Stimulated activated CD4-positive, alpha-beta T cell treated with anti-CD3 and anti-CD28 coated beads, TNF-alpha, amount 100 ng/mL, for 48 hours (primary cell): ENCODE measurements at places on chromosomes 5 and 9.

DNA sequence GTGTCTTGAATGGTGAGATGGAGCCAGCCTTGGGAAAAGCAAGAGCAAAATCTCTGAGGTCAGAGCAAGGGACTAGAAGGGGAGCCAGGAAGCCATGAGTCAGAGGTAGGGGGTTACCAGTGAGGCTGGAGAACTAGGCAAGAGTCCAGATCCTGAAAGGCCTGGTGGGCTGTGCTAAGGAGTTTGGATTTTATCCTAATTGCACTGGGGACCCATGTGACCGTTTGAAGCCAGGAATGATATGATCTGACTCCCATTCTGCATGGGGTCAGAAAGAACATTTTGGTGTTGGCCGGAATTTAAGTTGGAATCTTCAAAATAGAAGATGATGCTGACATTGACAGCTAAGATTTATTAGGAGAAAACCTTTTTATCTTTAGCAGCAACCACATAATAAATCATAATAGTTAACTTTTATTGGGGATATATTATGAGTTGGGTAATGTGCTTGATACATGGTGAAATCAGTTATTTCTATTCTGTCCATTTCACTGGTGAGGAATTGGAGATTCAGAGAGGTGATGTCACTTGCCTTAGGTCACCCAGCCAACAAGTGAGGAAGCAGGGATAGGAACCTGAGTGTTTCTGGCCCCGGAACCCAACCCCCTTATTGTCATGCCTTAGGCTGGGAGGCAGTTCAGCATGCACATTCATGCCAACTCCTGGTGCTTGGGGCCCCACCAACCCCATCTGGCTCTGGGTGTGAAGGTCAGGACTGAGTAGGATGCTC, 61.5 kb upstream of the RARS1 start:
- no peak for DNase-seq

DNA sequence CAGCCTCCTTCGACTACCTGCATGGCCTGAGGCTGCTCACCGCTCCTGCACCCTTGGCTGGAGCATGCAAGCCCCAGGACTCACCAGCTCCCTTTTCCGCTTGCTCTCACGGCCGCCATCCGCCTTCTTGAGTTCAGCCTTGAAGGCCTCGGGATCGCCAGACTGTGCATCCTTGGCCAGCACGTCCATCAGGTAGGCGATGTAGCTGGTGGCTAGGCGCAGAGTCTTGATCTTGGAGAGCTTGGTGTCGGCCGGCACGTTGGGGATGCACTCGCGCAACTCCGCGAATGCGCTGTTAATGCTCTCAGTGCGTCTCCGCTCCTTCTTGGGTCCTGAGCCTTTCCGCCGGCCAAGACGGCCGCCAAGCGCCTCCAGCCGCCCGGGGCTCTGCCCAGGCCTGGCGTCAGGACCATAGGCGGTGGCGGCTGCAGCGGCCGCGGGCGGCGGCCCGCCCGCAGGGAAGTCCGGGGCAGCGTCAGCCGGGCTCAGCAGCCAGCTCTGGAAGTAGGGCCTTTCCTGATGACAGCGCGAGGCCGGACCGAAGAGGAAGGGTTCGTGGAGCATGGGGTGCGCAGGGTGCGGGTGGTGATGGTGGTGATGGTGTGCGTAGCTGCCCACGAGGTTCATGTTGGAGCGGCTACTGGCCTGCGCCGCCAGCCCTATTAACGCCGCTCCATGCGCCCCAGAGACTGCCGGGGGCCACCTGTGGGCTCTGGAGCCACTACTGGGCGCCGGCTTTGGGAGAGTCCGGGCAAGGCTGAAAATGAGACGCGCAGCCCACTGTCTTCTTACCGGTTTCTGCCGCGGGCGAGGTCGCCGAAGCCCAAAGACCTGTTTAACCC, 424 bp downstream of the HAND1 start:
- no peak for DNase-seq

- no peak for DNase-seq
Measured at GRCh38 chr5:424301-425110, 18.5 kb upstream of the EXOC3 start.

DNA sequence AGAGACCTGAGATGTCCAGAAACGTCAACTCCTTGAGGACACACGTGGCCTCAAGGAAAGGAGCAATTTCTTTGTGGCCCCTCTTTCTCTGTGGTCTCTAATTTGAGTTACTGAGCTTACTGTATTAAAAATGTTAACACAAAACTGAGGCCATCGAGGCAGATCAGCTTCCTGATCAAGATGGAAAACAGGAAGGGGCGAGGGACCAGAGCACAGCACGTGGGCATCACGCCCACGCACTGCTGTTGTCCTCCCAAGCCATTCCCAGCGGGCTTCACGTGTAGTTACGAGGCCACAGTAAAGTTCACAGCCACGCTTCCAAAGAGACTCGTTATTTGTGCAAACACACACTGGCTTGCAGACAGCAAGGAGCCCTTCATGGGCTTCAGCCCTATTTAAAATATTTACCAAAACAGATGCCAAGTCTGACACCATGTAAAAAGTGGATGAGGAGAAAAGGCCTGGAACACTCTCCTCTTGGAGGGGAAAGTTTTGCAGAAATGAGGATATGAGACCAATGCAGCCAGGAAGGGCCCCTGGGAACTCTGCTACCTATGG, 149.5 kb downstream of the ROR2 start:
- DNase-seq = no peak

- no peak for DNase-seq
Measured at GRCh38 chr5:151227918-151228447, 4.1 kb upstream of the CCDC69 start.

GRCh38 chr9:83447351-83447750, 90.8 kb downstream of the FRMD3 start:
- no peak for DNase-seq

- no peak for DNase-seq
Measured at GRCh38 chr5:157923765-157924164, 64.8 kb upstream of the CLINT1 start.

GRCh38 chr5:16544607-16545374, 72.0 kb downstream of the RETREG1 start:
- no peak for DNase-seq

DNA sequence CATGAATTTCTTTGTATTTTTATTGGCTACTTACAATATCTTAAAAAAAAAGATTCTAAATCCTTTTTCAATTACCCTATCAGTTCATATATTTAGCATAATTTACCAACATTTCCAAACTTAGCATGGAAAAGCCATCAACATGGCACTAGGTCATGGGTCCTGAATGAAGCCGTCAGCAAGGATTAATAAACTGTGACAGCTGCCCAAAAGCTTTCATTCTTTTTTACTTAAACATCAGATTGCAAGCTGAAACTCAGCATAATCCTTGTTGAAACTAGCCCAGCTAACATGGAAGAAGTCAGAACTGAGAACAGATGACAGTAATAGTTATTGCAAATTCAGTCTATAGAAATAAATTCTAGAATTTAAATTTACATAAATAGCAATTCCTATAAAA, 209.8 kb downstream of the ADAMTS6 start:
- DNase-seq = no peak

DNA sequence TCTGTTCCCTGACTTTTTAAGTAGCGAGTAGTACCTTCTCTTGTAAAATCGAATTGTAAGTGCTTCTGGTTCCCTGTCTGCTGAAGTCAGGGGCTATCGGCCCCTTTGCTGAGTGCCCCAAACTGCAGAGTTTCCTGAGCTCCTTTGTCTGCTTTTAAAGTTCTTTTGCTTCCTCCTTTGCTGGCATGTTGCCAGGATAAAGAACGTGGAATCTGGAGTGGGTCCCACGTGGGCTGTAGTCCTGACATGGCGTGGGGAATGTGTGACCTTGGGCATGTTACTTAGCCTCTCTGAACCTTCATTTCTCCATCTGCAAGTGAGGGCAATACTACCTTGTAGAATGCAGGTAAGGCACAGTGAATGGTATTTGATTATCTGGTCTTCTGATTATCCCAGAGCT, 13.7 kb upstream of the ODF2 start:
- no peak for DNase-seq

- DNase-seq = no peak
Measured at GRCh38 chr5:59648038-59648831, 245.3 kb downstream of the PDE4D start.

DNA sequence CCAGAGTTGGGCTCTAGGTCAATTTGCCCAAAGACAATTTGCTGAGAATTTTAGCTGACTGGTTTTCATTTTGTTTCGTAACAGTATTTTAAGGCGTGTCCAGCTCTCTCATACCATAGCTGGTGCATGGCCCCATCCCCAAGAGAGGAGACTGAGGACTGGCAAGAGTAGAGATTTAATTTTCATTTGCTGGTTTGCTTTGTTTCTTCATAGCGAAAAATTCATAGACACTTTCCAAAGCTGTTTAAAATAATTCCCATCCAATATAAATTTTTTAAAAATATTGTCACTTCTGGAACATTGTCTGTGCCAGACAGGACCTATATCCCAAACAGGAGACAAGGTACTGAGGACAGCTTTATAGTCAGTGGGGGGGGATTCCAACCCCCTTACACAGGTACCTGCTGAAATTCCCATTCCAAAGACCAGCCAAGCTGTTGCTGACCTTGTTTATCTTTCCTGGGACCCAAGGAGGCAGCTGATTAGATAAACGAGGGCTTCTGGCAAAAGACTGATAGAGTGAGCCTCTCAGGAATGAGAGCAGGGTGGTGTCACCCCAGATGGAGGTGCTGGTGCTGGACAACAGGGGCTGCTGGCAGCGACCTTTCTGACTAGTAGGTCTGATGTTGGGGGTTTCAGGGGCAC, 6.8 kb upstream of the ANGPTL2 start:
- no peak for DNase-seq

GRCh38 chr5:126963822-126964375, 66.5 kb downstream of the MARCHF3 start:
- DNase-seq = no peak

DNA sequence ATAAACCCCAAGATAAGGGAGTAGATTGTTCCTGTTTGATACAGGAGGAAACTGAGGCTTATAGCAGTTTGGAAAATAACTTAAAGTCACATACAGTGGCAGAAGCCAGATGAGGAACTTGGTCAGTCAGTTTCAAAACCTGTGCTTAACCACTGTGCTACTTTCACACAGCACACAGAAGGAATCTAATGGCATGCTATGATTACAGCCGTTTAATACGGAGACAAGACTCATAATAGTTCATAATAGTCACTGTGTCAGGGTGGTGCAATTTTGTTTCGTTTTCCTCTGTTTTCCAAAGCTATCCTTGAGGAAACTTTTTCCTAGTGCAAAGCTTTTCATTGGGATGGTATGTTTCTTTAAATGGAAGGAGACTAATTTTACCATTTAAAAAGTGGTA, 112.3 kb downstream of the GCNT1 start:
- DNase-seq = no peak

- no peak for DNase-seq
Measured at GRCh38 chr5:124819201-124819600, 72.8 kb upstream of the ZNF608 start.

GRCh38 chr9:96486386-96487028, 36.5 kb downstream of the HABP4 start:
- DNase-seq = no peak

DNA sequence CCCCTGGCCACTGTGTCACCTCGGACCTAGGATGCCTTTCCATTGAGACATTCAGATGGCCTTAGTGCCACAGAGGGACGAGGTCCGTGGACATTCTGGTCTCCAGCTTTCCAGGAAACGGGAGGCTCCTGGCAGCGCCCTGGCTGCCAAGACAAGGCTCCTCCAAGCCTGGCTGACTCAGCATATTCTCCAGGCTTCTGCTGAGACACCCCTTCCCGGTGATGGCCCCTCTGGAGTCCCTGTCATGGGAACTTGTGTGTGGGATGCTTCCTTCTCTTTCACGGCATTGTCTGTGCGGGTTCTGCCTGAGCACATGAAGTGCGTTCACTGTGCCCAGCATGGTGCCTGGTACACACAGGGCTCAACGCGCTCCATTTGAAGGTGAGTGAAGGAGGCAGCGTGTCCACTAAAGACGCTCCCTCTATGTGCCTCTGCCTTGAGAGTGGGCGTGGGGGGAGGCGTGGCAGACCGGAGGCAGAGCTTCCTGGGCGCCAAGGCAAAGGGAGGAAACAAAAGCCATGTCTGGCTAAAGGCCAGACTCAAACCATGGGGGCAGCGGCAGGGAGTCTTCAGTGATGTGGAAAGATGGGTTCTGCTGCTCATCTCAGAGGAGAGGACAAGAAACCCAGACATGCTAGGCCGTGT, 46.4 kb upstream of the PRRC2B start:
- no peak for DNase-seq

- no peak for DNase-seq
Measured at GRCh38 chr5:153699035-153699434, 208.6 kb downstream of the GRIA1 start.

DNA sequence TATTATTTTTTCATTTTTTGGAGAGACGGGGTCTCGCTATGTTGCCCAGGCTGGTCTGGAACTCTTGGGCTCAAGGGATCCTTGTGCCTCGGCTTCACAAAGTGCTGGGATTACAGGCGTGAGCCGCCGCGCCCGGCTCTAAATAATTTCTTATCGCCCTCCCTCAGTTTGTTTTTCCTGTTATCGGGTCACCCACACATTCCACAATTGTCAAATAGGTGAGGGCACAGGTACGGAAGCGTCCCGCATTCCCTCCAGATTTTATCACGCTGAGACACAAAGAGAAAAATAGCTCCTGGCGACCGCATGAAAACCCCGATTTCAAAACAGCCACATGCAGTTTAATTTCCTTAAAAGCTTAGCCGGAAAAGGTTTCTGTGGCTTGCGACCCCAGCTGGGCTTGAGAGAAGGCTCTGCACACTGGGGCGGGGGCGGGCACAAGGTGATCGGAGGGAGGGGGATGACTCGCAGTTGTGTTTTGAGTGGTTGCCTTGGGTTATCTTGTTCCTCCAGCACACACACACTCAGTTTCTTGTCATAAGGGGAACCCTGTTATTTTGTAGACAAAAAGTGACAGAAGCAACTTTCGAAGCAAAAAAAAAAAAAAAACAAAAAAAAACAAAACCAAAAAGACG, 717 bp upstream of the IQGAP2 start:
- peak; percentile 79 for DNase-seq

DNA sequence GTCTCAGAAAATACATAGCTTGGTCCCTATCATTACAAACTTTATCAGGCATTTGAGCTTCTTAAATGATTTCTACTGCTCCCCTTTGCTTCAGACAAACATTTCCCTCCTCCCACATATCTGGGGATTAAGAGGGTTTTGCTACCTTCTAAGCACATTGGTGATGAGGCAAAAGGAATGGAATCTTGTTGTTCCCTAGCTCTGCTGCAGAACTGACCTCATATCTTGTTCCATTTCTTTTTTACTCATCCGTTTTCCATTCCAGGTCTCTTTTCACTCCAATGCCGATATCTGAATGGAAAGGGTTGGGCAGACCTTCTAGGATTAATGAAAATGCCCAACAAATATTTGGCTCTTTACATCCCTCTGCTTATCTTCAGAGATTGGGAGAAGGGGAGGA, 444.6 kb downstream of the ZNF608 start:
- DNase-seq = no peak

- DNase-seq = no peak
Measured at GRCh38 chr9:105842023-105842644, 147.8 kb downstream of the TMEM38B start.
